ENCODE measurements at places on chromosomes 13 and 19.

DNA sequence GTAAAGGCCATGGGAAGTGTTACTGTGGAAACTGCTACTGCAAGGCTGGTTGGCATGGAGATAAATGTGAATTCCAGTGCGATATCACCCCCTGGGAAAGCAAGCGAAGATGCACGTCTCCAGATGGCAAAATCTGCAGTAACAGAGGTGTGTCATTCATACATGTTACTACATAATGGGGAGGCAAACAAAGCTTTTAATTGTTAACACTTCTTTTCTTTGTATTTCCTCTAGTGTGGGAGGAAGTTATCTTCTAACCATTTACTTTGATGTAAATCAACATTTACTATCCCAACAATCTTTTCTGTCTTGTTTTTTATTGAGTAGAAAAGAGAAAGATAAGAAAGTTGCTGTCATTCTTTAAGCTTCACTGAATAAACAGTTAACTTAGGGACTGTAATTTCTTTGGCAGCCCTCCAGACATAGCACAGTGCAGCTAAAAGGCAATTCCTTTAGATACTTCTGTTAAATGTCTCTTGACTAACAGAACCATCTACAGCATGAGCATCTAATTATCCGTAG, 126.9 kb downstream of the ITGBL1 start:
- DNase-seq = no peak

- DNase-seq = no peak
Measured at GRCh38 chr13:35309706-35310105, 166.8 kb downstream of the MAB21L1 start.

GRCh38 chr19:19026299-19026971, 6.9 kb downstream of the SUGP2 start:
- no peak for DNase-seq

DNA sequence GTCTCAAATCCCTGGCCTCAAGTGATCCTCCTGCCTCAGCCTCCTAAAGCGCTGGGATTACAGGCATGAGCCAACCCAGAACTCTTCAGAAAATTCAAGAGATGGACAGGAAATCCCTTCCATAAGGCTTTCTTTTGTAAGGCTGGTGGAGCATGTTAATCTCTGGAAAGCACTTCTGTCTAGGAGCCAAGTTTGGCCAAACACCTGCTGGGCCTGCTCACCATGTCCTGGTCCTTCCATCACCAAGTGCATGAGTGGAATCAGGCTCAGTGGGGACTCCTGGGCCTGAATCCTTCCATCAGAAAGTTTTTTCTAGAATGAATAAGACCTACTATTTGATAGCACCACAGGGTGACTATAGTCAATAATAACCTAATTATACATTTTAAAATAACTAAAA, 148.0 kb downstream of the DCLK1 start:
- no peak for DNase-seq

DNA sequence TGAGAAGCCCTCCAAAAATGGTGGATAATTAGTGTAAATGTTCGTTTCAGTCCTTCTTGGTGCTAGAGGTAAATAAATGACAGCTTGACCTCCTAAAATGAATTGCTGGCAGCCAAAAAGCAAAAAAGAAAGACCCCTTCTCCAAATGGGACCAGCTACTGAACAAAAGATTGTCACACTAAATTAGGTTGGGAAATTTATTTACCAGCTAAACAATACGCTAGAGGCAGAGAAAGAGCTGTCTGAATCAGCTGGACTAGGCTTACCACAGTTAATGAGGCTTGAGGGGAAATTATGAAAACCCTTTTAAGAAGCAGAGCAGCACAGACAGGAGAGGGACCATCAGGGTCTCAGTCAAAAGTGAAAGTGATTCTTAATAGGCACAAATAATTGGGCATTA, 498.9 kb downstream of the SUCLA2 start:
- no peak for DNase-seq

- no peak for DNase-seq
Measured at GRCh38 chr19:1521636-1522035, 2.2 kb upstream of the PLK5 start.

All from epithelial cell of proximal tubule (primary cell).